Frontal cortex (tissue), 4 donors: ENCODE measurements at places on chromosomes 12 and 14. TPM values are rescaled to one million over a fixed set of nuclear protein-coding genes. Genes with fewer than 3 reads are reported as not detected.

TNS2 gene
- 11.4 TPM for total RNA-seq

FAM90A1 gene
- 0.41 TPM for total RNA-seq

DNA sequence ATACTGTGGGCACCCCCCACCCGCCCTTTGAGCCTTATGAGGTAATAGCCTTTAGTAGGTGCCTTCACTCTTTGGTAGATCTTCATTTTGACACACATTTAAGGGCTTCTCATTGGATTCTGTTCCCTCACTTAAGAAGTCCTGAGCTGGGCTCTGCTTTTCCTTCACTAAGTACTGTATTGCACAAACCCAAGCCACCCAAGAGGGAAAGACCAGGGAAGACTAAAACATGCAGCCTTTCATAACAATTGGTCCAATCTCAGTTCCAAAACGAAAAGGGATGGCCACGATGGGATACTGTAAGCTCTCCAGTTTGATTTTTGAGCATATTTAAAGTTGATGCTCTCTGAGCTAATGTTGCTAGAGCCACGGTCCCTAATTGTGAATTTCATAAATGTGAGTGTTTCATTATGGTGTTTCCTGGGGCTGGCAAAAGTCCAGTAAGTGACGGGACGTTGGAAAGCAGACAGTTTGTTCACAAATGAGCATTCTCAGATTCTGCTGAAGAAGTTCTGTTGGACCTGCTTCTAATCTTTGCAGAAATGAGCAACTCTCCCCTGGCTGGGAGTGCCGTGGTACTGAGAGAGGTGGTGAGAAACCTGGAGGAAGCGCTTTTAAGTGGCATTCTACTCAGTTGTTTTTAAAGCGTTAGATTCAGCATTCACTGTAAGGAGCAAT lies 9.4 kb downstream of the SSPN start:
- no peak for DNase-seq

DNA sequence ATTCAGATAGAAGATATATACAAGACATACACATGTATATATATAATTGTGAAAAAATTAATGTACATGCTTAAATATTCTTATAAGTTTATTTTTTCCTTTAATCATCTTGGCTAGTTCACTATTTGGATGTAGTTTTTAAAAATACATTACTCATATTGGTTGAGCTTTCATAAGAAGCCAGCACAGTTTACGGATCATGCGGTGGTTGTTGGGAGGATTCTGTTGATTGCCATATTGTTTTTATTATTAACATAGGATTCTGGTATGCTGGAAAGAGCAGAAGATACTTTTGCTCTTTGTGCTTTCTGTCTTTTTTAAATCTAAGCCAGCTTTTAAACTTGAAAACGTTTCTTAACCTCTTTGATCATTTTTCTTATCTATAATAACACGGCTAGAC lies 163.4 kb downstream of the OTOGL start:
- DNase-seq: no peak

DNA sequence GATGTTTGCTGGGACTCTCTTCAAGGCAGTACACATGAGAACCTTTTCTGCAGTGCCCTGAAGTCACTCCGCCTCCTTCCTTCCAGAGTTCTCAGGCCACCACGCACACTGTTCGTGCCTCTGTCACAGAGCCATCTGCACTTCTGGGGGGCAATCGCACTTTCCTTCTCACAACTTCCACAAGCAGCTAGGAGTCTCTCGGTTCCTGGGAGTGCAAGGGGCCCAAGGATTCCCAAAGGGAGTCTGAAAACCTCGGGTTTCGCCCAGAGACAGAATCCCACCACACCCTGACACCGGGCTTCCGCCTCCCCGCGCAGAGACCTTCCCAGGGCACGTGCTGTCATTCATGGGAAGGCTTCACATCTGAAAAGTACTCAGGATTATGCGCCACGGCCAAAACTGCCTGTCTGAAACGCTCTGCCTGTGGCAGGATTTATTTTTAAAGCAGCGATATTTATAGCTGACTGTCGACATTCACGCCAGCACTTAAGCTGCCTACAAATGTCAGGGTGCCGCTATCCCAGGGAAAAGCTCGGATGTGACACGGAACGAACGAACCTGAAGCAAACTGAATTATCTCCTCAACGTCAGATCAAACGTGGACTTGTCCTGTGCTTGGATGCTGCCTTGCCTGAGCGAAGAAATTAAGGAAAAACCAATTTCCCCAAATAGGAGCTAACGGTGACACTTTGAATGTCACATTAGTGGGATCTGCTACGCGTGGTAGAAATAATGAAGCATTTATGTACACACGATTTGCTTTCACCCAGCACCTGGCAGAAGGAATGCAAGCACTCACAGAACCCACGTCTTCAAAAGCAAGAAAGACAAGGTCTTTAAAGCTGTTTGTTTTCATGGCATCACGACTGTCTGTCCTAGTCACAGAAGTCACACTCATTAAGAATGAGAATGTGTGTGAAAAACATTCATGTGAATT lies 154.0 kb downstream of the PIWIL1 start:
- DNase-seq: no peak

GRCh38 chr14:100816950-100817901 lies 8.7 kb upstream of the MEG3 start:
- DNase-seq: no peak

IL31 gene
- not detected for total RNA-seq

MYH6 gene
- total RNA-seq: not detected

GRCh38 chr12:54384591-54385041 lies at the start of gene ZNF385A:
Gene ZNF385A (minus strand): TSS chr12:54384733. CDS start chr12:54384514, 219 bp downstream.
- DNase-seq: no peak

DNA sequence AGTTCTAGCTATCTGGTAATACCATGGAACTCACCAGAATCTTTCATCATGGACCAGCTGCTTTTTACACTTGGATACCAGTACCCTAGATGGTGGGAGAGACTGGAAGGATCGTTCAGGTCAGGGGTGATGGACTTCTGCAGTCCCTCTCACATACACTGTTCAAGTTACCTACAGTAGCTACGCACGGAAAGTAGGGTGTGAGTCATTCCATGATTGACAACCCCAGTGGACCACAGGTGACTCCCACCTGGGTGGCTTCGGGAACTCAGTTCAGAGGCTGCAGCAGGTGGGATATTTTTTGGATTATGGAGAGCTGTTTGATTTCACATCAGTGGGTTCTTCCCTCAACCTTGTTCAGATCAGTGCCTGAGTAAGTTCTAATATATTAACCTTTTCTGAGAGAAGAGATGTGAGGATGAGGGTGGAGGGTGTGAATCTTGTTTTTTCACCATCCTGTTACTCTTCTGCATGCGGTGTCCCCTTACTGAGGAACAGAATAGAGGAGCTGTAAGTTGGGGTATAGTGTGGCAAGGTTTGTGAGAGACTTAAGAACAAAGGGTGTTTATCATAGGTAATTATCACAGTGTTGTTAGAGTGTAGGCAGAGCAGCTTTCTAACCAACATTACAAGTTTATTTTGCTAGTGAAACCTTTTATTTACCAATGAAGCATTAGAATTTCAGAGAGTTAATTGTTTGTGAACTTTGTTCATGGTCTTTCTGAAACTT lies 39.6 kb downstream of the PRKCH start:
- DNase-seq: no peak

- DNase-seq: no peak
Measured at GRCh38 chr14:104602933-104603325, 1.6 kb downstream of the TMEM179 start.

YEATS4 gene
- total RNA-seq: 46.5 TPM

DNA sequence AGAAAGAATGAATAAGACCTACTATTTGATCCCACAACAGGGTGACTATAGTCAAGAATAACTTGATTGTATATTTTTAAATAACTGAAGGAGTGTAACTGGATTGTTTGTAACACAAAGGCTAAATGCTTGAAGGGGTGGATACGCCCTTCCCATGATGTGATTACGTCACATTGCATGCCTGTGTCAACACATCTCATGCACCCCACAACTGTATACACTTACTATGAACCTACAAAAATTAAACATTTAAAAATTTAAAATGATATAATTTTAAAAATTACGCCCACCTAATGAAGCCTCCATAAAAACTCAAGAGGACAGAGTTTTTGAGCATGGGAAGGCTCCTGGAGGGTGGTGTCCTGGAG lies 94.5 kb downstream of the SCARB1 start:
- no peak for DNase-seq
